ENCODE measurements at places on chromosomes 13 and 19.

- DNase-seq, result no peak
Observed at GRCh38 chr19:542173-542866, 1.5 kb upstream of the GZMM start.

- no peak for DNase-seq
Observed at GRCh38 chr19:29650772-29651387, 14.4 kb upstream of the PLEKHF1 start.

DNA sequence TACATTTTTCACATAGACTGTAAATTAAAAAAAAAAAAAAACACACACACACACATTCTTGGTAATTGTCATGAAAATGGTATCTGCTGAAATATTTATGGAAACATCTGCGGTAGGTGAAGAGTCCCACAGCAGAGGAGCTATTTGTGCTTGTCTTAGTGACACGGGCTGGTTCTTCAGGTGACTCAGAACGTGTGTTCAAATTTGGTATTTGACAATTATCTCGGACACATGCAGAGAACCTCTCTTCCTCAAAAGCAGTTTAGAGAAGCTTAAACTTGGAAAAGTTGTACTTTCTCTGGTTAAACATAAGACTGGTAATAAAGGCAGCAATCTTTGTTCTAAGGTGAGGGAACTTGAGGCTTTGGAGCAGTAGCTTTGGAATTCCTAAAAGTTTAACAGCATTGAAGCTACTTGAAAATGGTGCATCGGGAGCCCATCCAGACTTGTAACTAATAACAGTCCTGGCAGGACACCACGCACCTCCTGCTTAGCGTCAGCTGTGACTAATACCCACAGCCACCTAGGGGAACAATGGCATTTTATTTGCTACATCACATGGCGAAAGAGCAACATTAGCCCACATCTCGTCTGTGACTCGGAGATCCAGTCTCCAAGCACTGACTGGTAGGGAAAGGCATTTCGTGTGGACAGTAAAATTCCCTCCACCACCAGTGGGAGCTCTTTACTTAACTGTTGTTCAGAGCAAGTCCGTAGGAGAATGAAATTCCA is 1505.1 kb upstream of the SLC10A2 start:
- DNase-seq, result no peak

- DNase-seq, result no peak
Observed at GRCh38 chr13:20101467-20102316, 59.2 kb downstream of the GJA3 start.

DNA sequence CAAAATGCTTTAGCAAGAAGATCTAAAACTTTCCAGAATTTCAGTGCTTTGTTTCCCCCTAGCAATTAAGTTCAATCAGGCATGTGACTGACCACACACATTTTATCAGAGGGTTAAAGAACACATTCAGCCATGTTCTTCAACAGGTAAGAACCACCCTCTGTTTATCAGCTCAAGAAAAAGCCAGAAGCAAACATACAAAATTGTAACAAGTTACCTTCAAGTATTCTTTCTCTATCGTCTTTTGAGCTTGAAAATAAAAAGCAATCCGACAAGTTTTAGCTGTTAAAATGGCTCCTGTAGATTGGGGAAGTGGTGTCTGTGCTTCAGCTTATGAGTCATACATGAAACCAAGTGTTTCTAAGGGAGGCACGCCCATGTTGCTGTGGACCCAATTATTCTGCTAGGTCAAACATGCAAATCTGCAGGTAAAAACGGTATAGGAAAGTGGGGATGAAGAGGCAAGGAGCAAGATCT is at the start of gene ELF1:
Gene ELF1, minus strand, starts transcription at position 306 of the 477 bp plus-strand sequence. CDS start 37,262 bp downstream, outside the sequence.
- peak; percentile 27 for DNase-seq

DNA sequence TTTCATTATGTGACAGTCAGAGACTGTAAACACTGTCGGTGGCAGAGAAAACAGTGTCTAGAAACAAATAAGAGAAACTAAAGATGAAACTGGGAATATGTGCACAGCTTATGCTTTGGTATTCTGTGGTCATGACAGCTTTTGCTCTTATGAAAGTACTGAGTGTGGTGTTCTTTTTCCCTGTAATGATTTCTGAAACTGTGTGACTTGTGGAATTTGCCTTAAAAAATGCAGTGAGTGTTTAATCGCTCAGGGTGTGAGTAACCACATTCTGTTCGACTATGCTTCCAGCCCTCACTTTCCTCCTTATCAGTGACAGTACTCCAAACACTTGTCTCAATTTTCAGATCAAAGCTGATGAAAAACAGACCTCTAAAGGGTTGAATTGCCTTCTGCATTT is 66.9 kb upstream of the DIAPH3 start:
- DNase-seq, result no peak

GRCh38 chr19:31064491-31064890 is 284.7 kb downstream of the TSHZ3 start:
- no peak for DNase-seq
